ENCODE measurements at places on chromosomes 13 and 19. TPM values are rescaled to one million over a fixed set of nuclear protein-coding genes. Genes with fewer than 3 reads are reported as not detected.

GRCh38 chr19:43639519-43640423 lies at the start of gene CADM4:
CADM4 (minus strand) TSS chr19:43639850; CDS start chr19:43639790, 60 bp downstream.
- DNase-seq = no peak

DNA sequence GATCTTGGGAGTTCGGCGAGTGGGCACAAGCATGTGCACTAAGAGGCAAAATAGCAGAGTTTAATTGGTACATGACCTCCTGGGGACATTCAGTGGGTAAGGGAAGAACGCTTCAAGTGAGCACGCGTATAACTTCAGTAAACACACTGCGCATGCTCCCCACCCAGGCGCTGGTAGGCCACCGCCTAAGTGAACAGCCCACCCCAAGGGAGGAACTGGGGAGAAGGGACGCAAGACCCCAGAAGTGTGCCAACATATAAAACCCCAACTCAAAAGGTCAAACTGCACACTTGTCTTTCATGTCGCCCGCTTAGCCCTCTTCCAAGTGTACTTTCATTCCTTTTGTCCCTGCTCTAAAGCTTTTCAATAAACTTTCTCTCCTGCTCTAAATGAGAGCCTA lies 10.5 kb upstream of the NTN5 start:
- DNase-seq = no peak

DNA sequence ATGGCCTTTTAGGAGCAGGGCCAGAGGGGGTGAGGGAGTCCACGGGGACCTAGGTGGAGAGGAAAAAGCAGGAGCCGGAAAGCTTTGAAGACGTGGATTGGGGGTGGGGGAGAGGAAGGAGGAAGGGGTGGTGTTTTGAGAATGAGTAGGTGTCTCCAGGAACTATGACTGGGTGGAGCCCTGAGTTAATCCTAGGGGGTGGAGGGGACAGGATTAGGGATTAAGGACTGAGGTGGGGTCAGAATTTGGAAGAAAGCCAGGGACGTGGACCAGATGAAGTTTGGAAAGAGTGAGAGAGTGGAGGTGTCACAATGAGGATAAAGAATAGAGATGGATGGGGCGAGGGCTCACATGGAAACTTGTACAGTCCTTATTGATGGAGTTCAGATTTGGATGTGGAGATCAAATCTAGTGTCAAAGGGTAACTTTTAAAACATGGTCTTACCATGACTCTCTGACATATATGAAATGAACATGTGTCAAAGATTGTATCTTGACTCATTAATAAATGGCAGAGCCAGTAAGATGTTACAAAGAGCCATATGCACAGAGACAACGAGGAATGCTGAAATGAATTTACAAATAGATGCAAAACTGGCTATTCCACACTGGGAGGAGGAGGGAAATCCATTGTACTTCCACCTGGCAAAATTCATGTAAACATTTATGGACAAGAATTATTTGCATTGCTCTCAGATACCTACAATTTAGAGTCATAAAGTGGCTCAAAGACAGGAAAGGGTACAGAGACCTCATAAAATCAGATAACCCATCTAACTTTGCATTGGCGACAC lies 1.7 kb upstream of the KLK13 start:
- DNase-seq = no peak

- DNase-seq = peak; percentile 61
Observed at GRCh38 chr13:30421093-30422053, 920 bp upstream of the UBE2L5 start.

GRCh38 chr19:11767633-11768133 lies 883 bp downstream of the ZNF441 start:
- no peak for DNase-seq

GRCh38 chr13:37011002-37011401 lies 10.4 kb downstream of the EXOSC8 start:
- DNase-seq = no peak

DNA sequence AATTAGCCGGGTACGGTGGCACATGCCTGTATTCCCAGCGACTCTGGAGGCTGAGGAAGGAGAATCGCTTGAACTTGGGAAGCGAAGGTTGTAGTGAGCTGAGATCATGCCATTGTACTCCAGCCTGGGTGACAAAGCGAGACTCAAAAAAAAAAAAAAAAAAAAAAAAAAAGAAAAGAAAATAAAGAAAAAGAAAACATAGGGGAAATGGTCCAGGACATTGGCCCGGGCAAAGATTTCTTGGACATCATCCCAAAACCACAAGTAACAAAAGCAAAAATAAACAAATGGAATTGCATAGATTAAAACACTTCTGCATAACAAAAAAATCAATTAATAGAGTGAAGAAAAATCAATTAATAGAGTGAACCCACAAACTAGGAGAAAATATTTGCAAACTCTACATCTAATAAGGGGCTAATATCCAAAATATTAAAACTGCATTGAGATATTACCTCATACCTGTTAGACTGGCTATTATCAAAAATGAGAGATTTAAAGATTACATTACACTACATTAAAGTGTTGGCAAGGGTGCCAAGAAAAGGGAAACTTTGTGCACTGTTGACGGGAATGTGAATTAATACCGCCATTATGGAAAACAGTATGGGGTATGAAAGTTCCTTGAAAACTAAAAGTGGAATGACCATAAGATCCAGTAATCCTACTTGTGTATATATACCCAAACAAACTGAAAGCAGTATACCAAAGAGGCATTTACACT lies 18.5 kb upstream of the ABCC4 start:
- DNase-seq = no peak

Gene SLITRK5
- polyA plus RNA-seq = 1.7 TPM

Gene OR7C1
- 0.17 TPM for polyA plus RNA-seq

Measured in right renal pelvis (tissue), 4 donors.